ENCODE measurements at places on chromosomes 3 and 15.
A peak's percentile ranks its signal among the peaks of the same experiment; 100 is the strongest.

GRCh38 chr15:98635848-98636247, 12.5 kb upstream of the IGF1R start:
- no peak for DNase-seq

DNA sequence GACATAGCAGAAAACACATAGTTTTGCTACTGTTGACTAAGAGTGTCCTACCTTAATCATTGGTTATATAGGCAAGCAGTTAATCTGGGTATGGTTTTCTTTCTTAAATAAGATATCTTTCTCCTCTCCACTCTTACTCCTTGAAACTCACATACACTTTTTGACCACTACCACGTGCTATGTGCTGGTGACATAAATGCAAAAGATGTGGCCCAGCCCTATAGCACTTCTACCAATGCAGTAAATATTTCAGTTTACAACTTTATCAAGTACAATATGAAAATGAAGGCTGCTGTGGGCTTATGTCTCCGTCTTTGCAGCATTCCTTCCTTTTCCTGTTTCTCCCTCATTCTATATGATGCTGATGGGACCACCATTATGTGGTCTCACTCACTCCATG, 410.2 kb upstream of the CFAP20DC start:
- no peak for DNase-seq

- DNase-seq: peak; percentile 32
Measured at GRCh38 chr3:52314489-52314888, 1.6 kb upstream of the DNAH1 start.

DNA sequence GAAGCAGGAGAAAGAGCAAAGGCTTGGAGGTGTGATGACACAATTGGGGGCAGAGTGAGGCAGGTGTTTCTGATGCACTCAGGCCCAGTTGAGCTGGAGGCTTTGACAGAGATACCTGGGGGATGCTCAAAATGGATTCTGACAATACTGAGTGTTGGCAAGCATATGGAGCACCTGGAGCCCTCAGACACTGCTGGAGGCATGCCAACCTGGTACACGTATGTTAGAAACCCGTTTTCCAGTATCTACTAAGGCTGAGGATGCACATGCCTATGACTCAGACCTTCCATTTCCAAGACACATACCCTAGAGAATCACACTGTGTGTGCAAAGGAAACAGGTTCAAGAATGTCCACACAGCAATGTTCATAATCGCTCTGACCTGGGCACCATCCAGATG, 58.7 kb downstream of the WNT7A start:
- DNase-seq: no peak

DNA sequence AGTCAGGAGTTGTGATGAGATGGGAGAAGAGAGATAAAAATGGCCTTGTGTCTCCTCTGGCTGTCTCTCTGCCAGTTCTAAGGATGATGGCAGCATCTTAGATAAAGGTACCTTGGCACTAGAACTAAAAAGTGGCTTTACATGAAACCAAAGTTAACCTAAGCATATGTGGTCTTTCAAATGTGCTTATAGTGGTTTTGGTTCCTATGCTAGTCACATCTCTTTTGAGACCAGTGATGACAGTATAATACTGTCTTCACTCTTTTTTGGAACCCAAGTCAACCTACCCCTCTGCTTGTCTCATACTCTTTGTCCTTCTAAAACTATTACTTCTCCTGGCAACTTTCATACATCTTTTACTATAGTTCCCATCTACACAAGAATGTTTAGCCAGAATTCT, 142.2 kb upstream of the SATB1 start:
- no peak for DNase-seq

DNA sequence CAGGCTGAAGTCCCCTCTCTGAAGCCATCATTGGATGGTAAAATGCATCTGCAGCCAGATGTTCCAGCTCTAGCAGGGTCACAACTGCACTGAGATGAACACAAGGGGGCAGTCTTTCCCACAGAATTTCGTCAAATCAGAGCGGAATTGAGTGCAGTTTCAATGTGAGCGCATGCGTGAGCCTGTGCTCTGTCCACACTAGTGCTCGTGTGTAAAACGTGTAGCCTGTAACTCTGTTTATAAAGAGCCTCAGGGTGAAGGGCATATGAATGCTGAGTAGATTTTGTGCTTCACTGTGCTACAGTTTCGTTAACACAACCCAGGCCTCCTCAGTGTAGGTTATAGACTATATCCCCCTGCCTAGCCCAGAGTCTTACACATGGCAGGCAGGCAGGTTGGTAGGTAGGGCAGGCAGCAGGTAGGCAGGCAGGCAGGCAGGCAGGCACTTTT, 92.7 kb upstream of the GOLGA6L4 start:
- peak; percentile 87 for DNase-seq

DNA sequence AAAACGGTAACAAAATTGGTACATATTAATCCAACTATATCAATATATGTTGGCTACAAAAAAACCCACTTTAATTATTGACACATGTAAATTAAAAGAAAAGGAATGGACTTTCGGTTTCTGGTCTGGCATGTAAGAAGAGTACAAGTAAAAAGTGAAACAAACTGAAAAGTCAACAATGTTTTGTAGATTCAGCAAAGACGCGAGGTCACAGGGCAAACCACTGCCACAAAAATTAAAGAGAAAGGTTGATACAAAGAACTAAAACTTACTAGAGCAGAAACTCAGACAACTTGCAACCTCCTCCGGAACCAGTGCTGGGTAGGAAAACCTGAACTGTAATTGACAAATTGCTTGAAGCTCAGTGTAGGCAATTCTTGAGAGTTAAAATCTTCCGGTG, 110.6 kb upstream of the ARPP21 start:
- DNase-seq: no peak

Data from cardiac fibroblast (primary cell).